ENCODE measurements at places on chromosomes 7 and 10.

- DNase-seq, result no peak
These were observed 14.4 kb upstream of the PANK1 start for GRCh38 chr10:89659143-89660131.

GRCh38 chr7:158894825-158895224 lies 38.5 kb downstream of the DYNC2I1 start:
- no peak for DNase-seq

GRCh38 chr7:120550494-120551048 lies 277.6 kb downstream of the KCND2 start:
- no peak for DNase-seq

- DNase-seq, result no peak
These were observed 177.1 kb downstream of the FRMD4A start for GRCh38 chr10:14153570-14154055.

All from activated naive CD4-positive, alpha-beta T cell treated with anti-CD3 and anti-CD28 coated beads, Interleukin-2, amount 50 U/mL, for 16 hours (primary cell).